IMR-90 (cell line): ENCODE measurements at places on chromosomes 6 and 20. TPM values are rescaled to one million over a fixed set of nuclear protein-coding genes. Genes with fewer than 3 reads are reported as not detected.

Gene BEND6
- 9.7 and 10.6 TPM in 2 replicates for total RNA-seq

Gene STMND1
- total RNA-seq = not detected in 2 replicates

Gene NINL
- 3.0 and 3.6 TPM in 2 replicates for total RNA-seq

Gene ATP6V1G2
- total RNA-seq = 1.4 and 3.1 TPM in 2 replicates

Gene PLAGL2
- total RNA-seq = 2.9 and 3.1 TPM in 2 replicates

Gene NTSR1
- total RNA-seq = 0.54 and 0.56 TPM in 2 replicates

Gene HSPA12B
- not detected in 2 replicates for total RNA-seq

Gene PRSS35
- 5.2 and 6.7 TPM in 2 replicates for total RNA-seq

Gene ZSCAN31
- total RNA-seq = 4.2 and 4.7 TPM in 2 replicates
